ENCODE measurements at places on chromosomes 7 and 10.

DNA sequence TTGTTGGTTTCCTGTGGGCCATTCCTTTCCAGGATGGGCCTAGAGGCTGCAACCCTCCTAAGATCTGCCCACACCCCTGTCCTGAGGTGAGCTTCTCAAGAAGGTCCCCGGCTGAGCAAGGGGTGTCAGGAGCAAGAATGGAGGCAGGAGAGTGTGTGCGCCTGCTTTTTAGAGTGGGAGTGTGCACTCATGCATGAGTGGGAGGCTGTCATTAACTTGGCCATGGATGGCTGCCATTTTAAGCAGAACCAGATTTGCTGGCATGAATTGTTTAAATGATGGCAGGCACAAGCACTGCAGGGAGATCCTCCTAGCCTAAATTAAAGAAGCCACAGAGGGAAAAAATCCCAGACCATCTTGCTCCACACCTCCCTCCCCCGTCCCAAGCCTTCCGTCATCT lies 2.9 kb upstream of the SGPL1 start:
- DNase-seq: no peak

DNA sequence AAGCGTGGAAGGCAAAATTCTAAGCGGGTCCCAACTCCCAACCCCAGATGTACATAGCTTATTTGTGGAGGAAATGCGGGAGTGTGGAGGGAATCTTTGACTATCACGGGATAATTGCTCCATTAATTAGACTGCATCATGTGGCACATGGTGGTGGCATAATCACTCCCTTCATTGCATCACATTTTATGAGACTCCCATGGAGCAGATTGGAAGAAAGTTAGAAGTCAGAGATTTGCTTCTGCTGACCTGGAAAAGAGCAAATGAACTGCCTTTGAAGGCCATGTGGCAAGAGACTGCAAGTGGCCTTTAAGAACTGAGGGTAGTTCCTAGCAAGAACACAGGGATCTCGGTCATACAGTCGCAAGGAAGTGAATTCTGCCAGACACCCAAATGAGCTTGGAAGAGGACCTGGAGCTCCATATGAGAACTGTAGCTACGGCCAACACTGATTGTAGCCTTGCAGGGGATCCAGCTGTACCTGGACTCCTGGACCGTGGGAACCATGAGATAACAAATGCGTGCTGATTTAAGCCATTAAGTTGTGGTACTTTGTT lies 37.1 kb upstream of the ITGB1 start:
- DNase-seq: no peak

GRCh38 chr10:129445436-129446182 lies 21.4 kb upstream of the MGMT start:
- DNase-seq: no peak

GRCh38 chr7:7563813-7564212 lies 2.9 kb upstream of the MIOS start:
- DNase-seq: no peak

- DNase-seq: no peak
Observed at GRCh38 chr7:135499818-135500217, 10.1 kb downstream of the CNOT4 start.

DNA sequence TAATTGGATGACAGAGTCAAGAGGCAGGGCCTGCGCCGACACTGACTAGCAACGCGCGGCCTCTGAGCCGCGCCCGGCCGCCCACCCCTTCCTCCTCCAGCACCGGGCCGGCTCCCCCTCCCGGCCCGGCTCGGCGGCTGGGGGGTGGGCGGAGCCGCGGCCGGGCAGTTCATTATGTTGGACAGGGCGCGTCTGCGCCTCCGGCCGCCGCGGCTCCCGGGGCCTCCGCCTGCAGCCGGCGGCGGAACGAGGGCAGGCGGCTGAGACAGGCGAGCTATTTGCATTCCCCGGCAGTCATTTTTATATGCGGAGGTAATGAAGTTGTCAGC lies 106.7 kb downstream of the SNX10 start:
- no peak for DNase-seq

- DNase-seq: no peak
Observed at GRCh38 chr10:6406220-6407033, 173.6 kb downstream of the PRKCQ start.

GRCh38 chr10:34907743-34908430 lies 92.8 kb upstream of the PARD3 start:
- no peak for DNase-seq

DNA sequence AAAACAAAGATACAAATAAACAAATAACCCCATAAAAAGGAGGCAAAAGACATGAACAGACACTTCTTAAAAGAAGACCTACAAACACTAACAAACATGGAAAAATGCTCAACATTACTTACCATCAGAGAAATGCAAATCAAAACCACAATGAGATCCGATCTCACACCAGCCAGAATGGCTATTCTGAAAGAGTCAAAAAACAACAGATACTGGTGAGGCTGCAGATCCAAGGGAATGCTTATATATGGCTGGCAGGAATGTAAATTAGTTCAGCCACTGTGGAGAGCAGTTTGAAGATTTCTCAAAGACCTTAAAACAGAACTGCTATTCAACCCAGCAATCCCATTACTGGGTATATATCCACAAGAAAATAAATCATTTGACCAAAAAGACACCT lies 80.4 kb upstream of the NRP1 start:
- no peak for DNase-seq

- DNase-seq: no peak
Observed at GRCh38 chr7:156318926-156319325, 321.6 kb upstream of the RNF32 start.

All from NCI-H1436 treated with DMSO at 0.1 percent for 48 hours (cell line).